ENCODE measurements at places on chromosomes 12 and 14.
A peak's percentile ranks its signal among the peaks of the same experiment; 100 is the strongest.

GRCh38 chr12:116156614-116157013, 120.9 kb downstream of the MED13L start:
- no peak for DNase-seq

DNA sequence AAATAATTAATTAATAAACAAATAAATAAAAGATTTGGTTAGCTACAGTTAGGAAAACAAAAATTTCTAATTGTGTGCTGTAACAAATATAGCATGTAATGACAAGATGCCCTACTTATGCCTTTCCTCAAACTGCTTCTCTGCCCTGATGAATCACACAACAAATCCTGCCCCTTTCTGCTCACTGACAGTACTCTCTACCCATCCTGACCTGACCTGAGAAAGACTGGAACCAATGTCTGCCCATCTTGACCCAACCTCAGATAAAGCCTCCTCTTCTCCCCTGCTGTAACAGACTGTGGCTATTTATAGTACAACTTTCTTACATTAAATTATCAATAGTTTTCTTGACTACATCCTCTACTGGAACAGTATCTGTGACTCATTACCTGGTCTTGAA, 43.7 kb downstream of the PPP1R13B start:
- DNase-seq: no peak

GRCh38 chr14:104746071-104746545, 6.8 kb upstream of the SIVA1 start:
- DNase-seq: no peak

DNA sequence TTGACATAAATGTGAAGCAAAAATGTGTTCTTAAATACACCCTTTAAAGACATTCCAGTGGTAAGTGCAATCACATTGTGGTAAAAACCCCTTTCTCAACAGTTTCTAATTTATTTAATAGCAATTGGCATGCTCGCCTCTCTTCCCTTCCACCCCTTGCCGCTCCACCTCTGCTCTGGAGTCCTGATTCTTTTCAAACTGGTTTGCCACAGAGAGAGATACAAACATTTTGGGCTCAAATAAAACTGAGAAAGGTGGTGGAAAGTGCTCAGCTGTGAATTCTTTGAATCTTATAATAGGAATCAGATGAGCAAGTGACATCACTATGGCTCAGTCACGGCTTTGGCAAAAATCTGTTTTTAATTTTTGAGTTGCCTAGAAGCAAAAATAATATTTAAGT, 993.9 kb downstream of the GALC start:
- no peak for DNase-seq

GRCh38 chr12:104072099-104072498, 7.8 kb downstream of the HCFC2 start:
- no peak for DNase-seq

GRCh38 chr12:108403952-108404351, 64.8 kb upstream of the CMKLR1 start:
- no peak for DNase-seq

- DNase-seq: no peak
Observed at GRCh38 chr12:30138483-30138882, 354.7 kb upstream of the TMTC1 start.

DNA sequence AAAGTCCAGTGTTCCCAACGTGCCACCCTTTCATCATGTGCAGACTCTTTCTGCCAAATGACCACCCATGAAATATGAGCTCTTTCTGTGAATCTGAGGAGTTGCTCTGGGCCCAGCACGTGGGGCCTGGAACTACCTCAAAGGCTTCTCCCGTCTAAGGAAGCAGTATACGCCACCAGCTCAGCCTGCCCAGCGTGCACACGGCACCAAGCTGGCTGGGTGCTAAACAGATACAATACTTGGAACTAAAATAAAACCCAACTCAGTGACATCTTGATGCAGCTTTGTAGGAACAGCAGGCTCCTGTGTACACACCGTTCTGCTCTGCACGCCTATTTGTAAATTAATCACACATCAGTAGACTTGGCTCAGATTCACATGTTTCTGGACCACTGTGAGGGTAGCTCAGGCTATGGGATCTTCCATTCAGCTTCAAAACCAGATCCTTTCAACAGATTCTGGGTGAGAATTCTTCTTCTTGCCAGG, 74.8 kb downstream of the ARL6IP4 start:
- DNase-seq: no peak

GRCh38 chr12:43872396-43872795, 36.5 kb downstream of the TMEM117 start:
- no peak for DNase-seq

- DNase-seq: no peak
Observed at GRCh38 chr12:6792522-6793201, 3.3 kb downstream of the CD4 start.

DNA sequence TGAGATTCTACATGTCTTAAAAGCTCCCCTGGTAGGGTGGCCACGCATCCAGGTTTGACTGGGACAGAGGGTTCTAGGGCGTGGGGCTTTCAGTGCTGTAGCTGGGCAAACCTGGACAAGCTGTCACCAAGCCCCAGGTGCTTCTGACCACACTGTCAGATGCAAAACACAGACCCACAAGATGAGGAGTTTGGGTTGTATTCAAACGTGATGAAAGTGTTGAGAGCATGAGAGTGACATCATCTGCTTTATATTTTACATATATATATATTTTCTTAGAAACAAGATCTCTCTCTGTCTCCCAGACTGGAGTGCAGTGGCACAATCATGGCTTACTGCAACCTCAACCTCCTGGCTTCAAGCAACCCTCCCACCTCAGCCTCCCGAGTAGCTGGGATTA, 210.1 kb downstream of the DPF3 start:
- no peak for DNase-seq

DNA sequence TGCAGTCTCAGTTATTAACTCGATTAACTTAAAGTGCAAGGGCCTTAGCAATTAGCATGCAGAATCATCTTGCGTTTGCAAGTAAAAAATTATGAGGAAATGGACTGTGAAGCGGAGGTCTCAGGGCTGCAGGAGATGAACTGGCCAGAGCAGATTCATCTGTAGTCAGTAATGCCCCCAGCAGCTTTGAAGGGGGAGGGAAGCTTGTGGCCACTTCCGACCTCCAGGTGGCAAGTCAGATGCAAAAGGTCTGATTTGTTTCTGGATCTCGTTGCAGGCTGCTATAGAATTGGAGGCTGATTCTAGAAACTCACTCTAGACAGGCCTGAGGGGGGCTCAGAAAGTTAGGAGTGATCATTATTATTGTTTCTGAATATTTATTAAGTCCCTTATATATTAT, 107.4 kb upstream of the RGS6 start:
- no peak for DNase-seq

- no peak for DNase-seq
Observed at GRCh38 chr14:65257425-65257824, 155.1 kb upstream of the FUT8 start.

- DNase-seq: peak; percentile 18
Observed at GRCh38 chr12:39807043-39807442, 187.4 kb upstream of the ABCD2 start.

GRCh38 chr12:26786865-26787514, 46.0 kb downstream of the ITPR2 start:
- DNase-seq: no peak

DNA sequence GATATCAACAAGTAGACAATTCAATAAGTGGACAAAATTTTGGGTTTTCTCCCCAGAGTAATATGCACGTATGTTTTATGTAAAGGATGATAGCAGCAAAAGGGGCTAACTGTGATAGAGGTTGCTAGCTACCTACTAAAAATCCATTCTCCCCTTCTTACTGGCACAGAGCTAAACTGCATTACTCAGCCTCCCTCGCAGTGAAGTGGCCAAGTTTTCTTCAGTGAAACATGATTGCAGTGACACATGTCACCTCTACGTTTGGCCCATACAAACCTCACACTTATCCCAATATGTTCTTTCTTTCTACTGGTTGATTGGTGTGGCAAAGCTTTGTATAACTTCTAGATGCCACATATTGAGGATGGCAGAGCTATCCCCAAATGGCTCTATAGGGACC, 34.3 kb downstream of the GPR65 start:
- DNase-seq: no peak

- no peak for DNase-seq
Observed at GRCh38 chr14:32623300-32624093, 294.4 kb downstream of the AKAP6 start.

DNA sequence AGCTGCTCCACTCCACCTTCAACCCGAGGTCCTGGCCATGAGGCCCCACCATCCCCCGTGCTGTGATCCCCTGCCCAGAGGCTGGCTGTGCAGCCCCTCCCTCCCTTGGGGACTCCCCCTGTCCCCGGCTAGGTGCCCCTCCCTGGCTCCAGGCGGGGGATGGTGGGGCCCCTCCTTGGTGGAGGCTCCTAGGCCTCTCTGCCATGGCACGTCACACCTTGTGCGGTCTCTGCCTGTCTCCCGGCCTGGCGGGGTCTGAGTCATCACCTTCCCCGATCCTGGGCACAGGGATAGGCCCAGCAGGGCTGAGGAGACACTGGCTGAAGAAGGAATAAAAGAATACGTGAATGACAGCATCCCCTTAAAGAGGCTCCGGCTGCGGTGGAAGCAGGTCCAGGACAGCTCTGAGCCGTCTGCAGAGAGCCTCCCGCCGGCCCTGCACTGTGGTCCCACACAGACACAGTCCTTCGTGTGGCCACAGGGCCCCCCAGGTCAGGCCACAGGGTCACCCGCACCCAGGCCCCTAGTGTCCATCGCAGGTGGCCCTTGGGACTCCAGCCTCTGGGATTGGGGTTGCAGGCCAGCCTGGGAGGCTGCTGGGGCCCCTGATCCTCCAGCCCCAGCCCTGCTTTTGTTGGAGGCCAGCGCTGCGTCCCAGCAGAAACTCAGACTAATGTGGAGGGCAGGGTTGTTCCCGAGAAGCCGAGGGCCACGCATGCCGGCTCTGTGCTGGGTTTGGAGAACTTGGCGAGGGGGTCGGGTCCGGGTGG, 43.6 kb downstream of the KIF26A start:
- no peak for DNase-seq

DNA sequence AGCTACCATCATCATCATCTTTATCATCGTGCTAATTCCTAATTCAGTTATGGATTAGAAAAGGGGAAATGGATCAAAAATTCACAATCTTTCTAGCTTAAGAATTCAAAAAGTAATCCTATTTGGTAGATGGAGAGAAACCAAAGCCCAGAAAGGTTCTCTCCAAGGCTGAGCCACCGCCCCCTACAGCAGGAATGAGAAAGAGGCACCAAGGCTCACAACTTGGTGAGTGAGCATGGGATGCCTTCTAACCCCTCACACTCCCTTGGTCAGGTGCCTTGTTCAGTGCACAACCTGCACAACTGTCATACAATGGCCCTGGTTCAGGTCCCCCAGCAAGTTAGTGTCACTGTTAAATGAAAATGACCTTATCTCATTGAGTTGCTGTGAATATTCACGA, 171.5 kb downstream of the ANO2 start:
- no peak for DNase-seq

- no peak for DNase-seq
Observed at GRCh38 chr12:110109037-110109836, 14.9 kb upstream of the IFT81 start.

- DNase-seq: peak; percentile 18
Observed at GRCh38 chr12:131087302-131087818, 133.7 kb downstream of the ADGRD1 start.

- DNase-seq: no peak
Observed at GRCh38 chr12:115000038-115000437, 316.1 kb upstream of the TBX3 start.

DNA sequence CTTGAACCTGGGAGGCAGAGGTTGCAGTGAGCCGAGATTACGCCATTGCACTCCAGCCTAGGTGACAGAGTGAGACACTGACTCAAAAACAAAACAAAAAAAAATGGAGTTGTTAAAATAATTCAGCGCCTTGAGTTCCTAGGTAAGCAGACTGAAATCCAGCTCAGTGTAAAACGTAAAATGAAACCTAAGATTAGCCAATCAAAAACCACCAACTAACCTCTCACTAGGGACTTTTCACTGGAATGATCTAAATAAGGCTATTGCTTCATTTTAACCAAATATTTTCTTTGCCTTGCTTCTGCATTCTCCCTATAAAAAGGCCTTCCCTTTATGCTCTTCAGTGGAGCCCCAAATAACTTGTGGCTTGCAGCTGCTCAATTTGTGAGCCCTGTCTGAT, 91.6 kb upstream of the HIF1A start:
- DNase-seq: no peak

- no peak for DNase-seq
Observed at GRCh38 chr12:111398530-111398929, 7.2 kb upstream of the SH2B3 start.

- no peak for DNase-seq
Observed at GRCh38 chr14:89466944-89467343, 49.9 kb upstream of the FOXN3 start.

DNA sequence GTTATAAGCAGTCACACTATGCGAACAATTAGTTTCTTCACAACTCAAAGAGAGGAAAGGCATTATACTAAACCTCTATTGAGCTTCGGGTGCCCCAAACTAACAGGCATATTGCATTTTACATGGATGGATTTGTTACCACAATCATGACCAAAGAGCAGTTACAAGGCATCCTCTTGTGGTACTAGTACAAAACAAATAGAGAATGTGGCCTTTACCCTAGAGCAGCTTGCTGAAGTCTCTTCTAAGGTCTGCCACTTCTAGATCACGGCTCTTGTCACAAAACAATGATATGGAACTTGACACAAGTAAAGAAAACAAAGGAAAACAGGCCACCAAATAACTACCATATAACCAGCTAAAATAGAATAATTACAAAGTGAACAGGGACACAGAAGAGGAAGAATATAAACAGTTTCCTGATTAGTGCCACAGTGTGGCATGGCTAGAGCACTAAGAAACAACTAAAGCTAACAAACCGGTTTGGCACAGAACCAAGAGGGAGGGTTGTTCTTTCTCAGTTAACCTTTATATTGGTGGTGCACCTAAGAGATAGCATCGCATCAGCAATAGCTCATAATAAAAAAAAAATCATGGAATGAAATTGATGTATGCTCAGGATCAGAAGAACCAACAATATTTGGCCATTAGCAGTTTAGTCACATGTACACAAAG, 209.7 kb upstream of the ATP2B1 start:
- no peak for DNase-seq

- no peak for DNase-seq
Observed at GRCh38 chr12:47835006-47835830, 15.5 kb upstream of the HDAC7 start.

- DNase-seq: no peak
Observed at GRCh38 chr12:102880783-102881182, 36.3 kb downstream of the PAH start.

DNA sequence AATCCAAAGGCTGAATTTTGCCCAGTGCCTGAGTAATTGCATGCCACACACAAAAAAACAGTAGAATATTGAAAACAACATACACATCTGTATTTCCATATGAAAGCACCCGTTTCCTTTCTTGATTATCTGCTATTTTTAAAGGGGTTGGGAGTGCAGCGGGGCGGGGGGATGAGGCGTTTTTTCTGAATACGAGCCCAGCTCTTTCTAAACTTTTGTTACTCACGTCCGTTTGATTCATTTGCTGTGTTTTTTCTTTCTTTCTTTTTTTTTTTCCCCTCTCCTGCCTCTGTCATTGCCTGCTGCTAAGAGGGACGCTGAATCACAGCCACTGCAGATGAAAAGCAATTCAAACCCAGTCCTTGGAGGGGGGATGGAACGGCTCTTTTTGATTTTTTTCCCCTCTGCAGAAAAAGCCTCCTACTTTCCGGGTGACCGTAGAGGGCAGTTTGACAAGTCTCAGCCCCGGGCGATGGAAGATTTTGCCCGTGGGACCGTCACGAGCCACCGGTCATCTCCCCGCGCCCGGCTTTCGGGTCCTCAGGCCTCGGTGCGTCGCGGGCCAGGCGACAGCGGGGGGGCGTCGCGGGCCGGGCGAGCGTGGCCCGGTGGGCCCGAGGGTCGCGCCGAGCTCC, 572 bp upstream of the RASSF8 start:
- DNase-seq: peak; percentile 39
